Sigmoid colon (tissue), 7 donors: ENCODE measurements at places on chromosomes 4 and X. TPM values are rescaled to one million over a fixed set of nuclear protein-coding genes. Genes with fewer than 3 reads are reported as not detected.

Gene TRPC5OS
- not detected for polyA plus RNA-seq

Gene VCX3A
- not detected for polyA plus RNA-seq

DNA sequence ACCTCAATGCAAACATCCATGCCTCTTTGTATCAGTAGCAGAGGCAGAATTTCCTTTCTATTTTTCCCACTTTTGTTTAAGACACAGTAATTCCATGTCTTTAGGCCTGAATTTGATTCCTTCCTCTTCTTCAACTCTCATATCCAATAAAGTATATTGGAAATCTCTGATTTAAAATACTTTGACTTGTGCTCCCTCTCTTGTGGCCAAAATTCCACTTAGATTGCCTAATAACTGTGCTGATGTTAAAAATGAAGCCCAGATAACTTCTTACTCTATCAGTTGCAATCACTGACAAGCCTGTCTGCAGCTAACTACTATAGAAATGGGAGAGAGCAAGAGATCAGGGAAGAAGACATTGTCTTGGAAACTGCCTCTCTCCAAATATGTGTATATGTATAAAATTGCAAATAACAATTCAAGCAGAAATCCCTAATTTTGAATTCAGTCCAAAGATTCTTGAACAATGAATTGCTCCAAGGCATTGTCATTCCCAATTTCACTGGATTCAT, 163.5 kb upstream of the SPIN4 start:
- no peaks in the 10 kb centered on the region for H3K27me3 ChIP-seq
- no peaks in the 10 kb centered on the region for H3K36me3 ChIP-seq
- no peak overlapping the region for H3K27ac ChIP-seq

DNA sequence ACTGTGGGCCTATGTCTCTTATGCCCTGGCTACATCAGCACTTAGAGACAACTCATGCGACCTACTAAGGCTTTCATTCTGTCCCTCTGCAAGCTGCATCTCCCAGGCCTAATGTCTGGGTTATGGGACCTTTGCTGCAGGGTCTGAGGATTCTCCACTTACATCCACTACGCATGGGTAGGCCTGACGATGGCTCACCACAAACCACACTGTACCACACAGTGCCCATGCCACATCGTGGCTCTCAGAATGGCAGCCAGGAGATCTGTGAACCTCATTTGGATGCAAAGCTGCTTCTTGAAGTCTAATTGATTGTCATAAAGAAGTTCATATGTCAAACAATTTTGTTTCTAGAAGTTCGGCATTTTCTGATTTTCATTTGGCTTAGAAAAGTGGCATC, 84.6 kb upstream of the BEND4 start:
- no peak for DNase-seq
- H3K27ac ChIP-seq, result no peak overlapping the region

Gene SPACA5
- polyA plus RNA-seq, result not detected

Gene SOX3
- polyA plus RNA-seq, result not detected

- H3K27ac ChIP-seq, result no peak overlapping the region
- no peak overlapping the region for H3K4me3 ChIP-seq
- H3K27me3 ChIP-seq, result no peaks in the 10 kb centered on the region
- H3K36me3 ChIP-seq, result no peaks in the 10 kb centered on the region
- H3K4me1 ChIP-seq, result no peaks in the 10 kb centered on the region
Measured at GRCh38 chr4:107806196-107806595, 18.5 kb upstream of the SGMS2 start.

GRCh38 chr4:25926462-25926861, 12.4 kb downstream of the SMIM20 start:
- no peak overlapping the region for H3K27ac ChIP-seq
- H3K4me1 ChIP-seq, result no peaks in the 10 kb centered on the region
- DNase-seq, result no peak

DNA sequence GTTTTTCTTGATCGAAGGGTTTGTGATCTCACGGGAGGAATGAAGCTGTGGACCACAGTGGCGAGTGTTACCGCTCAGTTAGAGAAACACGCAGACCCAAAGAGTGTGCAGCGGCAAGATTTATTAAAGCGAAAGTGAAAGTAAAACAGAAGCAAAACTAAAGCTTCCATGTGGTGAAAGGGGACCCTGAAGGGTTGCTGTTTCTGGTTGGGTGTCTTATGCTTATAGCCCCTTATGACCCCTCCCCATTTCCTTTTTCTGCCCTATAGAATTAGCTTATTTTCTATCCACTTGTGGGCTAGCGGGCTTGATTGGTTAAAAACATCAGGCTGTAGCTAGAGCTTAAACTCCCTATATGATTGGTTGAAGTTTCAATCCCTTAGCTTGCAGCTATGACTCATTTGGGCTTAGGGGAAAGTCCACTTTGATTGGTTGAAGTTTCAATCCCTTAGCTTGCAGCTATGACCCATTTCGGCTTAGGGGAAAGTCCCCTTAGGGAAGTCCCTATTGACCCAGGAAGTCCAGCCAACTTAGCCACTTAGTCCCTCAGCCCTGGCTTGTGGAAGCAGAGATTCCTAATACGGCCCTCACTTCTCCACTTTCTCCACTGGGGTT, 171.2 kb upstream of the NWD2 start:
- H3K27ac ChIP-seq, result no peak overlapping the region
- H3K36me3 ChIP-seq, result no peaks in the 10 kb centered on the region
- H3K4me3 ChIP-seq, result no peak overlapping the region
- no peaks in the 10 kb centered on the region for H3K27me3 ChIP-seq
- DNase-seq, result no peak
- no peaks in the 10 kb centered on the region for H3K4me1 ChIP-seq

DNA sequence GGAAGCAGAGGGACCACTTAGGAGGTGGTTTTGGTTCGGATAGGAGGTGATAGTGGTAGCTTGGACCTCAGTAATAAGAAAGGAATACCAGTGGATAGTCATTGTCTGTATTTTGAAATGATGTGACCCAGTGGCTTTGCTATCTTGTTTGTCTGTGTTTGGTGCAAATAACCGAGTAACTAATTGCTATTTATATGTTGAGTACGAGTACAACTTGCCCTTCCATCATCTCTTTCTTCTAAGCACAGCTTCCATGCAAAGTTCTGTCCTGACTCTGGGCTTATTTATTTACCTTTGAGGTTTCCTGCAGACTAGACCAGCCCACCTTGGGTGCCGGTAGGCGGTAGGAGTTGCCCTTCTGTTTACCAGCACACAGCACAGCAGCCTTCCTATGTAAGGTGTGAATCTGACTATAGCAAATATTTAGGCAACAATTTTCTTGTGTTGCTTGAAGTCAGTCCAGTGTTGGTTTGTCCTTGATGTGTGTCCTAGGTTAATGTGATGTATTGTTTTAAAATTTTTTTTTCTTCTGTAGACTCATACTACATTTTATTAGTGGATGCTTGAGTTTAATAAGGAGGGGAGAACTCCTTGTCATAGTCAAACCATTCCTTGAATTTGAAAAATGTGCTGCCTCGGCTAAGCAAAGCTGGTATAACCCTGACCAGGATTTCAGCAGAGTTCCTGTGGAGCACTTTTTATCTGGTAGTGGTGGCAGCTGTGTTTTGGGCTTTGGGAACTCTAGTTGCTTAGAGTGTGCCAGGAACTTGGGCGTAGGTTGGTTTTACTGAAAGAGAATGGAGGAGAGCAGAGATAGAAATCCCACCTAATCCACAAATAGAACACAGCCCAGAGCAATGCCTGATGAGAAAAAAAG, 21.9 kb downstream of the PTTG2 start:
- no peak overlapping the region for H3K4me3 ChIP-seq
- no peak for DNase-seq
- no peaks in the 10 kb centered on the region for H3K27me3 ChIP-seq
- H3K36me3 ChIP-seq, result no peaks in the 10 kb centered on the region
- H3K27ac ChIP-seq, result peak overlapping the region; percentile 70
- H3K4me1 ChIP-seq, result peaks cover 78% of the 10 kb centered on the region

DNA sequence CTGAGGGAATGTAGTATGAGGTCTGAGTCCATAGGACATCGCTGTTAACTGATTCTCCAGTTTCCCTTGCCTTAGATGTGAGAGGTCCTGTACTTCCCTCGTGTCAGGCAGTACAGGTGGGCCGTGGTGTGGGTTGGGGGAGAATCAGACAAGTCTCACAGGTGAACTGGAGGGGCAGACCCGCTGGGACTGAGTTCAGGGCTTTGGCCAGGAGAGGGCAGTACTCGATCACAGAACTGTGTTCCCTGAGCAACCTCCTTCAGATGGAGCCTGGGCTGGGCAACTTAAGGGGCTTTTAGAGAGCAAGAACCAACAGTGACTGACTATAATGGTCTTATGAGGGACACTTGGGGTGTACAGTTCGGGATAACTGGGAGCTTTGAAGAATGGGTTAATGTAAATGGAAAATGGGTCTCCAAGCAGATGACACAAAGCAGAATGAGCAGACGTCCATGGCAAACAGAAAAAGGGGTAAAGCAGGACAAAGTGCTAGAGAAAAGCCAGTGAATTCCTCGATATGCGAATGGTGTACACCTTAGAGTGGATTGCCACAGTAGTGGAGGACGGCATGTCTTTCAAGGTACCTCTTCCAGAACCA, 83.6 kb downstream of the CCNG2 start:
- H3K27me3 ChIP-seq, result no peaks in the 10 kb centered on the region
- H3K4me1 ChIP-seq, result no peaks in the 10 kb centered on the region
- no peak overlapping the region for H3K4me3 ChIP-seq
- DNase-seq, result no peak

Gene ASB11
- 0.16 TPM for polyA plus RNA-seq

- no peaks in the 10 kb centered on the region for H3K4me1 ChIP-seq
- DNase-seq, result no peak
- no peaks in the 10 kb centered on the region for H3K27me3 ChIP-seq
- H3K27ac ChIP-seq, result no peak overlapping the region
- no peak overlapping the region for H3K4me3 ChIP-seq
Measured at GRCh38 chrX:86329174-86329573, 180.9 kb downstream of the DACH2 start.

Gene CLDN34
- polyA plus RNA-seq, result 0.16 TPM

DNA sequence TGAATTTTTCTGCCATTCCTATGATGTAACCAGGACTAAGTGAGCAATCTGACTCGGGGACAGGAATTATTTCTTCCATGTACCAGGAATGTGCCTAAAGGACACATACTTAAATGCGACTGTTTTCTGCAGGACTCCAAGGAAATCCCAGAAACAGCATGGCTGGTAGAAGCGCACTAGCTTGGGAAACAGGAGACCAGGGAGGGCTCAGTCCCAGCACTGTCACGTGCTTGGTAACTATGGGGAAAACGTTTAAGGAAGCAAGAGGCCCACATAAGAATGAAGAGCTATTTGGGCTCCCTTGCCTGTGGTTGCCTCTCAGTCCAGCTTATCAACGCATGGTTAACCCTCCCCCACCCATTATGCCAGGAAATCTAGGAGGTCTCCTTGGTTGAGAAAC, 19.6 kb downstream of the MPP1 start:
- H3K27ac ChIP-seq, result no peak overlapping the region
- no peaks in the 10 kb centered on the region for H3K36me3 ChIP-seq
- H3K4me3 ChIP-seq, result no peak overlapping the region
- H3K27me3 ChIP-seq, result no peaks in the 10 kb centered on the region
- DNase-seq, result no peak

Gene GYG2
- polyA plus RNA-seq, result 3.2 TPM

DNA sequence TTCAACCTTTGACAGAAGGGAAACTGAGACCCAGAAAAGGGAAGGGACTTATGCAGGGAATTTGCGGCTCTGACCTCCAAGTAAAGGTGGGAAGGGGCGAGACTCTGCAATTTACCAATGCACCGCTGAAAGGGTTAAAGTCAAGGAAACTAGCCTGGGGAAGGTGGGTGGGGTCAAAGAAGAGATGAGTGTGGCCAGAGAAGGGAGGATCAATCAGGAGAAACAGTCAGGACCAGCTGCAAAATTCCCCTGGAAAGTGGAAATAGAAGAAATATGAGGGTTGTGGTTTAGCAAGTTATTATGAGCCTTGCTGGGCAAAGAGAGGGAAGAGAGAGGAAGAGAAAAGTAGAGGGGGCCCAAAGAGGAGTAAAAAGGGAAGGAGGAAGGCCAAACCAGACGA, 30.5 kb downstream of the STARD8 start:
- H3K36me3 ChIP-seq, result no peaks in the 10 kb centered on the region
- no peaks in the 10 kb centered on the region for H3K27me3 ChIP-seq
- H3K4me3 ChIP-seq, result no peak overlapping the region
- no peak for DNase-seq
- no peak overlapping the region for H3K27ac ChIP-seq
- H3K4me1 ChIP-seq, result no peaks in the 10 kb centered on the region

GRCh38 chr4:173834151-173834550, 304.1 kb upstream of the HAND2 start:
- no peak overlapping the region for H3K4me3 ChIP-seq
- no peaks in the 10 kb centered on the region for H3K27me3 ChIP-seq
- no peaks in the 10 kb centered on the region for H3K36me3 ChIP-seq

Gene ART3
- 5.1 TPM for polyA plus RNA-seq

GRCh38 chr4:6772223-6772928, 10.2 kb upstream of the KIAA0232 start:
- H3K27ac ChIP-seq, result no peak overlapping the region
- no peaks in the 10 kb centered on the region for H3K36me3 ChIP-seq
- no peaks in the 10 kb centered on the region for H3K27me3 ChIP-seq
- H3K4me3 ChIP-seq, result no peak overlapping the region
- peak; percentile 33 for DNase-seq

GRCh38 chrX:55490974-55491373, 1.3 kb upstream of the USP51 start:
- no peak overlapping the region for H3K4me3 ChIP-seq
- no peak overlapping the region for H3K27ac ChIP-seq
- no peaks in the 10 kb centered on the region for H3K27me3 ChIP-seq
- no peak for DNase-seq

DNA sequence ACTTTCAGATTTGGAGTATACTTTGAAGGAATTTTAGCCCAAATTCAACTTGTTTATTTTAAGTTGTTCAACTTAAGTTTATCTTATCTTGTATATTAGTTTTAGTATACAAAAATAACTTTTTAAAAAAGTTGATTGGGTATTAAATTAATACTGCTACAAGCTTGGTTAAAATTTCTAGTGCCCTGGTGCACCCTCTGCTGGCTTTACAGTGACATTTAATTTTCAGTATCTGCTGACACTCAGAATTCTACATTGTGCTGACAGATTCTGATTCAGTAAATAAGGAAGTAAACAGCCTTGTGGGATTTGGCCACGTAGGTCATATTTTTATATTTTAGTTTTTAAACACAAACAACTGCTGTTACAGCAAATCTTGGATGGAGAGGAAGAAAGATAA, 2.9 kb downstream of the EDA start:
- no peaks in the 10 kb centered on the region for H3K36me3 ChIP-seq
- DNase-seq, result no peak
- no peaks in the 10 kb centered on the region for H3K4me1 ChIP-seq

DNA sequence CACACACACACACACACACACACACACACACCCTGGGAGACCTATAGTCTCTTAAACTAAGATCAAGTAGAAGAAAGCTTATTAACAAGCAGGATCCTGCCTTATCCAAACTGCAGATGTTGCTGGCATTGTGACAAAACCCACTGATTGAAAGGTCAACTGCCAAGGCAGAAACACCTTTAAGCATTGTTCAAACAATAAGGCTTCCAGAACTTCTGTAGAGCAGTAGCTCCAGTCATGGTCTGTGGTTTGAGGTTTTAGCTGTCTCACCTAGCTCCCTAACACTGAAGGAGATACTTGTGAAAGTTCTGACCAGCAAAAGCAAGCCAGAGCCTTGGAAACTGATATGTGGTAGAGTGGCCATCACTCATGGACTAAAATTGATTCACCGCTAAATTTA, 59.8 kb downstream of the PTCHD1 start:
- DNase-seq, result no peak
- no peak overlapping the region for H3K4me3 ChIP-seq
- H3K36me3 ChIP-seq, result no peaks in the 10 kb centered on the region
- no peaks in the 10 kb centered on the region for H3K27me3 ChIP-seq
- H3K4me1 ChIP-seq, result no peaks in the 10 kb centered on the region
- no peak overlapping the region for H3K27ac ChIP-seq
